ENCODE measurements at places on chromosomes 13 and 19. TPM values are rescaled to one million over a fixed set of nuclear protein-coding genes. Genes with fewer than 3 reads are reported as not detected.

DNA sequence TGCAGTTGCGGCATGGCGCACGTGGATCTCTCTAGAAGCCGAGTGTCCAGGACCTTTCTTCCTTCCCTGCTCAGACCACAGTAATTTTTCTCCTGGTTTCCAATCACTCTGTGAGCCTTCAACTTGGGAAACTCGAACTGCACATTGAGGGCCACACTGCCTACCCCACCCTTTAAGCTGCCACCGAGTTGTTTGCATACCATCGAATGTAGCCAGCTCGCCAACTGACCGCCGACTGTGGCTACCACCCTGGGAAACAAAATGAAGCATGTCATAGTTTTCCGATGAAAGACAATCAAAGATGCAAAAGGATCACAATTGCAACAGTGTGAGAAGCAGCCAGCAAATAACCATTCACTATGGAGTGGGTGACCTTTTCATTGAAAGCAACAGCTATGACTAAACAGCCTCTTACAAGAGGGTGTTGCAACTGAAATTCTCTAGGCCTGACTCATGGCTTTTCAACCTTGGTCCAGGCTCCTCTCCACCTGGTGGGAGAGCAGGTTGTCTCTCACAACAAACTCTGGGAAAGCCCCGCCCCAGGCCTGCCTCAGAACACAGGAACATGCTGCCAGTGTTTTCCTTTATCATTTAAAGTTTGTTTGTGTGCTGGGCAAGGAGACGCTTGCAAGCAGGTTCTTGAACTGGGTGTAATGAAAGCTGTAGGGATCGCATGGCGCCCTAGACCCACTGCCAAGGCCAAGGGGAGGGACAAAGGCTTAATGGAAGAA is 141.7 kb upstream of the SERP2 start:
- H3K4me1 ChIP-seq, result peaks cover 56% of the 10 kb centered on the region
- H3K27ac ChIP-seq, result peak overlapping the region; percentile 57
- peak; percentile 97 for DNase-seq

DNA sequence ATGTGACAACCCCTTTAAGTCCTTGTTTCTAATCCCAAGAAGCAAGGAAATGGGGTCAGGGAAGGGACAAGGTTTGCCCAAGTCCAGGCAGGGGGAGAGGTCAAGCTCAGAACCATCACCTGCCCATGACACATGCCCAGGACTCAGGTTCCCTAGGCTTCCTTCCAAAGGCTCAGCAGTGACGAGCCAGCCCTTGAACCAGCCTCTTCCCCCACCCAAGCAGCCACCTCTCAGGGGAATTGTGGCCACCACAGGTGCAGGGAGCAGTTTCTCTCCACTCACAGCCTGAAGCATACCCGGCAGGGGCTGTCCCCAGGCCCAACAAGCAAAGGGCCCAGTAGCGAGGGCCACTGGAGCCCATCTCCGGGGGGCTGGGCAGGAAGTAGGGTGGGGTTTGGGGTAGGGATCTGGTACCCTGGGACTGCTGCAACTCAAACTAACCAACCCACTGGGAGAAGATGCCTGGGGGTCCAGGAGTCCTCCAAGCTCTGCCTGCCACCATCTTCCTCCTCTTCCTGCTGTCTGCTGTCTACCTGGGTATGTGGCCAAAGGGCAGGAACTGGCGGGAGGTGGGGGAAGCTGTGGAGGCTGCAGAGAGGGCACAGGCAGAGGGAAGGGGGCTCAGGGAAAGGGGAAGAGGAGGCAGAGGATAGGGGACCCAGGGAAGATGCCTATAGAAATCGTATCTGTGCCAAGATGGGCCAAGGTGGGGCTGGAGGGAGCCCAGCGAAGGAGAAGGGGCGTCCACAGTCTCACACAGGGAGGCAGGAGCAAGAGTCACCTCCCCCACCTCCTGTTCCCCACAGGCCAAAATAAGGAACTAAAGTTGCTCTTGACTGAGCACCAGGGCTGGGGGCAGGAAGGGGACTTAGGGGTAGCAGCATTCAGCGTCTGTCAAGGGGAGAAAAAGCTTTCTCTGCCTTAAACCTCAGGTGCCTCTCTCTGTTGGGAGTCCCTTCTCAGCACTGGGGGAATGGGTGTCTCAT is at the start of gene CD79A:
Gene CD79A (plus strand): TSS at position 433 of the 986 bp plus-strand sequence. CDS start 26 bp downstream, at position 459.
- H3K4me3 ChIP-seq, result no peak within 1 kb of the TSS
- no peaks in the 10 kb centered on the region for H3K4me1 ChIP-seq
- no peak within 1 kb of the TSS for H3K27ac ChIP-seq
- H3K27me3 ChIP-seq, result no peaks in the 10 kb centered on the region

TMC4 gene
- 84.9 TPM for total RNA-seq

- no peaks in the 10 kb centered on the region for H3K27me3 ChIP-seq
- no peaks in the 10 kb centered on the region for H3K4me1 ChIP-seq
- no peak for DNase-seq
- no peak overlapping the region for H3K4me3 ChIP-seq
- no peak overlapping the region for H3K27ac ChIP-seq
Measured at GRCh38 chr19:10467104-10467706, 36.0 kb downstream of the KEAP1 start.

DNA sequence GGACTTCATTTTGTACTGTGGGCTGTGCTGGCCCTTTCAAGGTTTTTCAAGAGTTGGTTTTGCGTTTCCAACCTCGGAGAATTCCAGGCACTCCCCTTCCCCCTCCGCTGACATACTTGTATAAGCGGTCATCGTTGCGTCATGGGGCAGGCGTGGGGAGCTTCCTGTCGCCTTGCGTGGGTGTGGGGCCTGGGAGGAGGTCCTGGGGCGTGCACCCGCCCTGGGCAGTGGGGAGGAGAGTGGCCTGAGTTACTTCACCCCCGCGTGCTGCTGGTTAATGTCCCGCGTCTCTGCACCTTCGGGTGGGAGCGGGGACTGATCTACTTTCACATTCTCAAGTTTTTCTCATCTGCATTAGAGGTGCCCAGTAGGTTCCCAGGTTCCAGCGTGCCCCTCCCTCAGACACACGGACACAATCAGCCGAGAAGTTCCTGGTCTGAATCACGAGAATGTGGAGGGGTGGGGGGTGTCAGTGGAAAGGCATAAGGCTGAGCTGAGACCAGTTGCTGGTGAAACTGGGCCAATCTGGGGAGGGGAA is 4.1 kb downstream of the IER2 start:
- peaks cover 11% of the 10 kb centered on the region for H3K36me3 ChIP-seq
- H3K27ac ChIP-seq, result peak overlapping the region; percentile 95
- H3K4me1 ChIP-seq, result peaks cover 15% of the 10 kb centered on the region
- peak overlapping the region; percentile 87 for H3K4me3 ChIP-seq

GRCh38 chr19:10037809-10038208 is 24.5 kb downstream of the RDH8 start:
- H3K27me3 ChIP-seq, result no peaks in the 10 kb centered on the region
- DNase-seq, result peak; percentile 5
- H3K27ac ChIP-seq, result no peak overlapping the region
- no peaks in the 10 kb centered on the region for H3K36me3 ChIP-seq
- H3K4me1 ChIP-seq, result no peaks in the 10 kb centered on the region

DNA sequence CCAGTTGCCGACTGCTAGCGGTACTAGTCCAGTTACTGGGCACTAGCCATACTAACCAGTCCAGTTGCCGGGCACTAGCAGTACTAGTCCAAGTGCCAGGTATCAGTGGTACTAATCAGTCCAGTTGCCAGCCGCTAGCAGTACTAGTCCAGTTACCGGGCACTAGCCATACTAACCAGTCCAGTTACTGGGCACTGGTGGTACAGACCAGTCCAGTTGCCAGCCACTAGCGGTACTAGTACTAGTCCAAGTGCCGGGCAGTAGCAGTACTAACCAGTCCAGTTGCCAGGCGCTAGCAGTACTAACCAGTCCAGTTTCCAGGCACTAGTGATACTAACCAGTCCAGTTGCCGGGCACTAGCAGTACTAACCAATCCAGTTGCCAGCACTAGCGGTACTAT is 124.1 kb upstream of the MCF2L start:
- H3K36me3 ChIP-seq, result peaks cover 8% of the 10 kb centered on the region
- no peak overlapping the region for H3K27ac ChIP-seq
- H3K4me3 ChIP-seq, result no peak overlapping the region
- peaks cover 3% of the 10 kb centered on the region for H3K4me1 ChIP-seq
- no peaks in the 10 kb centered on the region for H3K27me3 ChIP-seq

LIN37 gene
- total RNA-seq, result 21.5 TPM

SYT5 gene
- not detected for total RNA-seq

DNA sequence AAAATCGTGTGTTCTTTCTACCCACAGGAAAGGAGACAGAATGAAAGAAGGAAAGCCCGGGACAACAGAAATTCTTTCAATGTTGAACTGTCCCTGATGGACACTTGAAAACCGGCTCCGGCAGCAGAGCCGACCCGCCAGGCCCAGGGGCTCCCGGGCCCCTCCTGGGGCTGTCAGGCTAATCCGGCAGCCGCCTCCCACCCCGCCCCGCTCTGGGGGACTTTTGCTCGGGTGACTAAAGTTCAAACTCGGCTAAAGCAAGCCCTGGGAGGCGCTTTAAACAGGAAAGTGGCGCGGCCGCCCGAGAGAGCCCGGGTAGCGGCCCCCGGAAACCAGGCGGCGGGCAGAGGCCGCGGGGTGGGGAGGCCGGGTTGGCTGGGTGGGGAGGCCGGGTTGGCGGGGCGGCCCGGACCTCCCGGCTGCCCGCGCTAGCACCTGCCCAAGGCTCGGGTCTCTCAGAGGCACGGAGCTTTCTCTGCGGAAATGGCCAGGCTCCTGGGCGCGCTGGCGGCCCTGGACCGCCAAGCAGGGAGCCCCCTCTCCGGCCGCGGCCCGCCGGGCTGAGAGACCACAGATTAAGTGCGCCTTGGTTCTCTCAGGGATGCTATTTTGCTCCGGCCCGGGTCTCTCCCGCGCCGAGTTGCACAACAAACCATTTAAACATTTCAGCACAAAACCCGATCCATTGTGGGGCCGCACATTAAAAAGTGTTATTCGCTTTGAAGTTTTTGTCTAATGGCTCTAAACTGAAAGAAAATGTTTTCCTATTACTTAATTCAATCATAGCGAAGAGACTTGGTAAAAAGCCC is 2.6 kb upstream of the GSX1 start:
- no peak overlapping the region for H3K4me3 ChIP-seq
- H3K27me3 ChIP-seq, result peaks cover 51% of the 10 kb centered on the region
- DNase-seq, result no peak
- H3K36me3 ChIP-seq, result no peaks in the 10 kb centered on the region
- H3K27ac ChIP-seq, result no peak overlapping the region
- H3K4me1 ChIP-seq, result peaks cover 32% of the 10 kb centered on the region

GRCh38 chr19:33514885-33515551 is 6.6 kb downstream of the PEPD start:
- no peaks in the 10 kb centered on the region for H3K36me3 ChIP-seq
- no peak overlapping the region for H3K4me3 ChIP-seq
- no peaks in the 10 kb centered on the region for H3K4me1 ChIP-seq
- DNase-seq, result peak; percentile 48

GRCh38 chr19:15575406-15575805 is 39.6 kb upstream of the CYP4F8 start:
- no peaks in the 10 kb centered on the region for H3K36me3 ChIP-seq
- no peaks in the 10 kb centered on the region for H3K27me3 ChIP-seq
- DNase-seq, result no peak
- no peak overlapping the region for H3K27ac ChIP-seq
- no peaks in the 10 kb centered on the region for H3K4me1 ChIP-seq

CEACAM18 gene
- total RNA-seq, result not detected

PRX gene
- 11.6 TPM for total RNA-seq

DNA sequence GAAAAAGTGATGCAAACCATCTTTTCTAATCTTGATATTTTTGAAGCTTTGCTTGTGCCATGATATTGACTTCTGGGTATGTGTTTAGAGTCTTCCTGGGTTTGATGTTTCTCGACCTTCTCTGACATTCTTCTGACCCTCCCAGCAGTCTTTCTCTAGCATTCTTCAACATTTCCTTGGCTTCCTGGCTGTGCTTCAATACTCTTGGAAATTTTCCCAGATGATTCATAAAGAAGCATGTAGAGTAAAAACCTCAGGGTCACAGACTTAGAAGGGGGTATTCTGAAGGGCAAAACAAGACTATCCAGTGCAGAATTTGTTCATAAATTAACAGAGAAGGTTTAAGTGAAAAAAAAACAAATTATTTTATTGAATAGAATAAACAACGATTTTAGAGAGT is 946.3 kb upstream of the PCDH9 start:
- H3K4me1 ChIP-seq, result no peaks in the 10 kb centered on the region
- H3K27ac ChIP-seq, result no peak overlapping the region
- DNase-seq, result no peak
- no peak overlapping the region for H3K4me3 ChIP-seq
- no peaks in the 10 kb centered on the region for H3K27me3 ChIP-seq

AP2S1 gene
- 98.4 TPM for total RNA-seq

PBX4 gene
- 62.4 TPM for total RNA-seq

LRRC4B gene
- total RNA-seq, result 2.3 TPM

DNA sequence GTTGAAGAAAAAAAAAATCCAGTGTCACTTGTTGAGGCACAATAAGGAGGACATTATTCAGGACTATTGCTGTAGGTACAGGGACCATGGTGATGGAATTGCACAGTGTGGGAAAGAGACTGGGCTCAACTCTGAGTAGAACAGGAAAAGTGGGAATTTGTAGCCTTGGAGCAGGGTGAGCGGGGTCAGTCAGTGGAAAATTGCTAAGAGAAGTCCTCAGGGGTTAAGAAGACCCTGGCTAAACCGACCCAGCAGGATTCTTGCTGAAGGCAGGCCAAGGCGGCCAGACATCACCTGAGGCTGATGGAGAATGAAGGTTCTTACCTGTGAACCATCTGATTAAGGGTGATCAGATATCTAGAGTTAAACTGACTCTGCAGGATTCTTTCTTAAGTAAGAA is 12.5 kb downstream of the LAIR2 start:
- no peaks in the 10 kb centered on the region for H3K36me3 ChIP-seq
- no peaks in the 10 kb centered on the region for H3K4me1 ChIP-seq
- no peaks in the 10 kb centered on the region for H3K27me3 ChIP-seq
- H3K27ac ChIP-seq, result no peak overlapping the region
- H3K4me3 ChIP-seq, result no peak overlapping the region
- DNase-seq, result no peak

CCL25 gene
- not detected for total RNA-seq

PALM gene
- total RNA-seq, result 31.2 TPM

EPSTI1 gene
- 12.8 TPM for total RNA-seq

DNA sequence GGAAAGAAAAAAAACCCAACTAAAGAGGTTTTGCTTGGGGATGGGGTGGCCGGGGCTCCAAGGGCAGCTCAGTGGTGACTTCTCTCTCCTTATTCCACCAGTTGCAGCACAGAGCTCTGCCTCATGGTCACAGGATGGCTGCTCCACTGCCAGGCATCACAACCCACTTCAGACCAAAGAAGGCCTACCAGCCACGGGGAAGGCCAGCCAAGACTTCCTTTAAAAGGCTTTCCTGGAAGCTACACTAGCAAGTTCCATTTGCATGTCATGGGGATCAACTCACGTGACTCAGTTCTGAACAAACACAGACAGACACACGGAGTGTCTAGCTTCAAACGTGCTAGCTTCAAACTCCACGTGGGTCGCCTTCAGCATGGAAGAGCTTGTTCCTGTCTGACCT is 13.2 kb upstream of the EIF3G start:
- peaks cover 35% of the 10 kb centered on the region for H3K36me3 ChIP-seq
- no peak for DNase-seq
- no peaks in the 10 kb centered on the region for H3K27me3 ChIP-seq

DNA sequence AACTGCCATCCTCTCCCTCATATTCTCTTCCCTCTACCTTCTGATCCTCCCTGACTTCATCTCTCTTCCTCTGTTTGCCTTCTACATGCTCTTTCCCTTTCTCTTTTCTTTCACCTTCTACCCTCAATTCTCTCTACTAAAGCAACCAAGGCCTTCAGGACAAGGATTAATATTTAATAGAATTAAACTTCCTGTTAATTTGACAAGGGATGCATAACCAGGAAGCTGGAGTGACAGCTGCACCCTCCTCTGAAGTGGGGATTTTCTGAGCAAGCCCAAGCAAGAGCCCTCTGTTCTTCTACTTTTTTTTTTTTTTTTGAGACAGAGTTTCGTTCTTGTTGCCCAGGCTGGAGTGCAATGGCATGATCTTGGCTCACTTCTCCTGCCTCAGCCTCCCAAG is 63.4 kb upstream of the MED4 start:
- H3K36me3 ChIP-seq, result no peaks in the 10 kb centered on the region
- DNase-seq, result no peak
- no peaks in the 10 kb centered on the region for H3K27me3 ChIP-seq
- H3K4me3 ChIP-seq, result no peak overlapping the region
